ENCODE measurements at places on chromosomes 1 and 21. TPM values are rescaled to one million over a fixed set of nuclear protein-coding genes. Genes with fewer than 3 reads are reported as not detected.

- H3K4me3 ChIP-seq, result no peak overlapping the region
- no peaks in the 10 kb centered on the region for H3K27me3 ChIP-seq
- no peaks in the 10 kb centered on the region for H3K4me1 ChIP-seq
- DNase-seq, result no peak
These were observed 9.2 kb upstream of the TTC4 start for GRCh38 chr1:54706419-54706818.

DNA sequence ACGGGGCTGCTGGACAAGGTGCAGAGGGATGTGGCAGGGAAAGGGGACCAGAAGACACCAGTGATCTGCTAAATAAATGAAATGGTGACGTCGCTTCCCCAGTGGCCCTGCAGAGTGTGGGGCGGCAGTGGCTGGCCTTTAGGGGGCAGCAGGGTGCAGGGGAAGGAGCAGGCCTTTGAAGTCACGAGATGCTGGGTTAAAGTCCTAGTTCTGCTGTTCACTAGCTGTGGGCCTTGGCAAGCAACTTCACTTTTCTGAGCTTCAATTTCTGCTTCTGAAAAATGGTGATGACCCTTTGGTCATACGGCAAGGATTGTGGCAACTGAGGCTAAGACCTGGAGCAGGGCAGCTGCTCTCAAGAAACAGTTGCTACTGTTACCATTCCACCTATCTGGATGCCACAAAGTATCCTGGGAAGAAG, 9.2 kb upstream of the GALE start:
- H3K36me3 ChIP-seq, result peaks cover 5% of the 10 kb centered on the region
- peak; percentile 94 for DNase-seq

DNA sequence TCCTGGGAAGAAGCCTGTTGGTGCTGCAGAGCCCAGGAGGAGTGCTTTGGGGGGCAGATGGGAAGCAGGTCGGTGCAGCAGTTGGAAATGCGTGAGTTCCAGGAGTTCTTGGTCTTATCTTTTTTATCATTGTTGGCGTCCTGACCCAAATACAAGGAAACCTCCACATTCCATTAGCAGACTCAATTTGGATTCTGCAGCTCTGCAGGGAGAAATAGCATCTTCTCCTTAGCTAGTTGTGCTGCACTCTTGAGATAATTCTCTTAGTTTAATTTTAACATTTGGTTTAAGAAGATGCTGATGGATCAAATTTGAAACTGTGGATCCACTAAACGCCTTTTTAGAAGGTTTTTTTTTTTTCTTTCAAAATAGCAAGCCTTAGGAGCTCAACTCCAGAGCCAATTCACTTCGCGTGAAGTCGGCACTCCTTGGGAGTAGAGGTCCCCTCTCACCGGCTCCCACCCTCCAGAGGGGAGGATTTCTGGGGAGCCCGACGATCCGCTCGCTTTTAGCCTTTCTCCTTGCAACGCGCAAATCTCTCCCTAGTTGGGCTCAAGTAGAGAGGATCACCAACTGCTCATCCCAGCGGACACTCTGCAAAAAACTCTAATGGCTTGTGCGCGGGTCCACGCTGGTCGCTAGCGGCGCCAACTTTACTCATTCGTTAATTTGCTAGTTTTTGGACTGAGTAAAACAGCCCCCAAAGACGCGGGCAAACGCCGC, 1.3 kb downstream of the PLD5 start:
- no peak overlapping the region for H3K4me3 ChIP-seq
- H3K4me1 ChIP-seq, result no peaks in the 10 kb centered on the region
- H3K27me3 ChIP-seq, result no peaks in the 10 kb centered on the region
- H3K27ac ChIP-seq, result no peak overlapping the region
- no peak for DNase-seq
- no peaks in the 10 kb centered on the region for H3K36me3 ChIP-seq

GRCh38 chr21:39314143-39315027, 953 bp upstream of the BRWD1 start:
- peaks cover 68% of the 10 kb centered on the region for H3K4me1 ChIP-seq
- peak overlapping the region; percentile 99 for H3K27ac ChIP-seq
- H3K4me3 ChIP-seq, result peak overlapping the region; percentile 74
- peaks cover 22% of the 10 kb centered on the region for H3K36me3 ChIP-seq

- H3K27me3 ChIP-seq, result no peaks in the 10 kb centered on the region
- no peaks in the 10 kb centered on the region for H3K36me3 ChIP-seq
- no peak overlapping the region for H3K4me3 ChIP-seq
- DNase-seq, result no peak
- no peak overlapping the region for H3K27ac ChIP-seq
These were observed 39.3 kb upstream of the TSPEAR start for GRCh38 chr21:44750675-44751025.

DNA sequence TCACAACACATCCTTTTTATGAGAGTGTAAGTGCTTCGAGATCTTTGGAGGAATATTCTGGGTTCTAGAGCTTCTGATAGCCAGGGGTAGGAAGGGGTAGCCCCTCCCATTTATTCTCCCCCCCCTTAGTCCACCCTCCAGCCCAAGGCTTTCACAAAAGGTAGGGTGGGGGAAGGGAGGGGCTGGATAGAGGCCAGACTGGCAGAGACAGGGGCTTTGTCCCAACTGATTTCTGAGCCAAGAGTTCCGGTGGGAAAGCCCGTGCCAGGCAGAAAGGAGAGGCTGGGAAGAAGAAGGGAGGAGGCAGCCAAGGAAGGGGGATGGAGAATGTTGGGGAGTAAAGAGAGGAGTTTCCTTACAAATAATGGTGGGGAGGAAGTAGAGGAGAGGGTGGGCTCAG, 3.1 kb downstream of the BCAN start:
- H3K27me3 ChIP-seq, result no peaks in the 10 kb centered on the region
- H3K36me3 ChIP-seq, result no peaks in the 10 kb centered on the region
- no peak for DNase-seq
- H3K4me1 ChIP-seq, result no peaks in the 10 kb centered on the region
- no peak overlapping the region for H3K27ac ChIP-seq
- no peak overlapping the region for H3K4me3 ChIP-seq

AMY2A gene
- total RNA-seq, result not detected

Data from Karpas-422 (cell line).